Activated CD4-positive, alpha-beta memory T cell treated with anti-CD3 and anti-CD28 coated beads for 36 hours (primary cell): ENCODE measurements at places on chromosomes 7 and 10. TPM values are rescaled to one million over a fixed set of nuclear protein-coding genes. Genes with fewer than 3 reads are reported as not detected.

DNA sequence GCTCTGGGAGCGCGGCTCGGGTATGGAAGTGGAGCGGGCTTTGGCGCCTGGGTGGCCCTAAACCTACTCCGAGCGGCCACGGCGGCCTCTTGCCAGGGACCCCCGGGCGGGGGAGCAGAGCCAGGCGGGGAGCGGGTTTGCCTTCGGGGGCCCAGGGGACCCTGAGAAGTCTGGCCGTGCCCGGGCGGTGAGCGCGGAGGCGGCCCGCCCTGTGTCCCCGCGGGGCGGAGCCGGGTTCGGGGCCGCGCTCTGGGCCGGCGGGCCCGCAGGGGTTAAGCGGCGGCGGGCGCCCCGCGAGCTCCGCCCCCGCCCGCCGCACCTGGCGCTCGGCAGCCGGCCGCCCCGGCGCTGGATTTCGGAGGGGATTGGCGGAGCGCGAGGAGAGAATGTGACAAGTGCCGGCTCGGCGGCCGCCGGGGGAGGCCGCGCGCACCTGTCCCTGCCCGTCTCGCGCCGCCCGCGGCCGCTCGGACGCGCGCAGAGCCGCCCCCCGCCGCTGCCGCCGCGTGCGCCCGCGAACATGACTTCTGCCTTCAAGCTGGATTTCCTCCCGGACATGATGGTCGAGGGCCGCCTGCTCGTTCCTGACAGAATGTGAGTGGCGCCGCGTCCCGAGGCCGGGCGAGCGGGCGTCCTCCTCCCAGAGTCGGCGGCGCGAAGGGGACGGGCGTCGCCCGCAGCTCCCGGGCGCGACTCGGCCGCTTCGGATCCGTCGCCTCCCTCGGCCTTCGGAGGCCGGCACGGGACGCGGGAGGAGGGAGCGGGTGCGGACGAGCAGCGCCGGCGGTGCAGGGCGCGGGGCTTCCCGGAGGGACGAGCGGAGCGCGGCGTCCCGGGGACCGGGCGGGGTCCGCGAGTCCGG, at the start of gene CELF2:
Gene CELF2 (plus strand): TSS at position 303 of the 862 bp plus-strand sequence. CDS start 218 bp downstream, at position 521.
- DNase-seq = peak; percentile 54

- DNase-seq = no peak
Observed at GRCh38 chr7:25642849-25643248, 414.6 kb upstream of the NPVF start.

- no peak for DNase-seq
Observed at GRCh38 chr7:2497500-2498336, 21.5 kb upstream of the GRIFIN start.

- DNase-seq = no peak
Observed at GRCh38 chr7:72254455-72254854, 157.7 kb downstream of the CALN1 start.

- DNase-seq = no peak
Observed at GRCh38 chr7:91759205-91759863, 121.2 kb downstream of the MTERF1 start.

EBF3 gene
- not detected for total RNA-seq

DNA sequence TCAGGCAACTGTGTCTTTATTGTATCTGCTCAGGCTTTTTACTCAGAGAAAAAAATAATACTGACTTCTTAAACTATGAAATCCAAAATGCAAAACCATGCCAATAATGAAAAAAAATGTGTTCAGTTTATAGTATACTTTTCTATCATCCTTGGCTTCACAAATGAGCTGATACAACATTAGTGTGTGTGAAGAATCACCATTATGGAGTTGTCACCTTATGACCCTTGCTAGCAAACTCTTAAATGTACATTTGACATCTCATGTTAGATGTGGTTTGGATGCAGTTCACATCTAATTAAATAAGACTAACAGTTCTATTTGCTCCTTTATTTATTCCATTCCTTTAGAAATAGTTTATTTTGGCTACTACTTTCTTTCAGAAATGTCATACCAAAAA, 4.2 kb upstream of the OR2A2 start:
- DNase-seq = no peak

FAM24A gene
- total RNA-seq = not detected

DNA sequence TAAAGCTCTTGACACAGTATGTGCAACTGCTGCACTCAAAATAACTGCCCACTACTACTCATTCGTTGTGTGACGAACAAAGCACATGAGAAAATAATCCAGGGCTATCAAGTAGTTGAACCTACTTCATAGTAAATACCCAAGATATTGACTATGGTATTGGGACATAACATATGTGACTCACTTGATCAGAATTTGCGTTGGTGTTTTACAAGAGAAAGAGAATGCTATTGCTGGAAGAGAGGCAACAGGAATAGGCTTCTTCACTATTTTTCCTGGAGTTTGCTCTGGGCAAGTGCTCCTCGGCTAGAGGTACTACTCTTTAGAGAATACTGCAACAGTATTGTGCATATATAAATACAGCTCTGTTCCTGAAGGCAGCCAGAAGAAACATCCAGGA, 2.5 kb downstream of the DGKB start:
- no peak for DNase-seq

XRCC2 gene
- total RNA-seq = 13.6 TPM

- no peak for DNase-seq
Observed at GRCh38 chr10:77259171-77259874, 378.3 kb downstream of the KCNMA1 start.
